ENCODE measurements at places on chromosomes 5 and 9. TPM values are rescaled to one million over a fixed set of nuclear protein-coding genes. Genes with fewer than 3 reads are reported as not detected.

- H3K27ac ChIP-seq: no peak overlapping the region
- peaks cover 7% of the 10 kb centered on the region for H3K27me3 ChIP-seq
- DNase-seq: no peak
- H3K36me3 ChIP-seq: no peaks in the 10 kb centered on the region
Observed at GRCh38 chr9:93244510-93245436, 60.8 kb downstream of the WNK2 start.

- H3K4me3 ChIP-seq: no peak overlapping the region
- DNase-seq: no peak
- no peaks in the 10 kb centered on the region for H3K4me1 ChIP-seq
- no peak overlapping the region for H3K27ac ChIP-seq
Observed at GRCh38 chr9:76741524-76741923, 22.7 kb upstream of the PCA3 start.

DNA sequence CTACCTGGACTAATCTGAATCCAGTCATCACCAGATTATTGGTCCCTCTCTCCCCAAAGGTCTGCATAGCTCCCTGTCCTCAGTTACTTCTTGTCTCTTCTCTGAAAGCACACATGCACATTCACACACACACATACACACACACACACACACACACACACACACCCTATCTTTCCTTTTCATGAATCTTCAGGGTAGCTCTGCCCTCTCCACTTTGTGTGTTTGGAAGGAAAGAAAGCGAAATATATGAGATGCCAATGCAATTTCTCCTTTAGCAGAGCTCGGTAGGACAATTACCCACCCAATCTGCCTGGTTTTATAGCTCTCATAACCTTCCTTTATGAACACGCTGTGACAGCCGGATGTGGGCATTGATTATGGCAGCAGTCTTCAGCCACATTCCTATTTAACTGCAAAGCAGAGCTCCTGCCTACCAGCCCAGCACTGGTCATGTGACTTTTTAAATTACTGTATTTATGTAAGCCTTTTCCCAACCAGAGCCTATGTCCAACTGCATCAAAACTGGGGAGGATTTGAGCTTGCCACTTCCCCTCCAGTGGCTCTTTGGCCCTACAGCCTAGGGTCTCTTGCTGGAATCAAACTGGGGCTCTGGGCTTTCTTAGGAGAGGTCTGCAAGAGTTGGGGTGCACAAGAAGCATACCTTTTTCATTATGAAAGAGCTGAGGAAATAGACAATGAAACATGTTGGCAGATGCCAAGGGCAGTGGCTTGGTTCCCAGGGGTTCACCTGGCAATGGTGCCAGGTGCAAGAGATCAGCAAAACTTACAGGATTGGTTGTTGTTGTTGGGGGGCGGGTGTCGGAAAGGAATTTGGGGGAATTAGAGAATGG, 20.8 kb upstream of the MATR3 start:
- H3K36me3 ChIP-seq: no peaks in the 10 kb centered on the region
- DNase-seq: no peak
- no peaks in the 10 kb centered on the region for H3K27me3 ChIP-seq
- H3K4me3 ChIP-seq: peak overlapping the region; percentile 74
- H3K27ac ChIP-seq: peak overlapping the region; percentile 81

DNA sequence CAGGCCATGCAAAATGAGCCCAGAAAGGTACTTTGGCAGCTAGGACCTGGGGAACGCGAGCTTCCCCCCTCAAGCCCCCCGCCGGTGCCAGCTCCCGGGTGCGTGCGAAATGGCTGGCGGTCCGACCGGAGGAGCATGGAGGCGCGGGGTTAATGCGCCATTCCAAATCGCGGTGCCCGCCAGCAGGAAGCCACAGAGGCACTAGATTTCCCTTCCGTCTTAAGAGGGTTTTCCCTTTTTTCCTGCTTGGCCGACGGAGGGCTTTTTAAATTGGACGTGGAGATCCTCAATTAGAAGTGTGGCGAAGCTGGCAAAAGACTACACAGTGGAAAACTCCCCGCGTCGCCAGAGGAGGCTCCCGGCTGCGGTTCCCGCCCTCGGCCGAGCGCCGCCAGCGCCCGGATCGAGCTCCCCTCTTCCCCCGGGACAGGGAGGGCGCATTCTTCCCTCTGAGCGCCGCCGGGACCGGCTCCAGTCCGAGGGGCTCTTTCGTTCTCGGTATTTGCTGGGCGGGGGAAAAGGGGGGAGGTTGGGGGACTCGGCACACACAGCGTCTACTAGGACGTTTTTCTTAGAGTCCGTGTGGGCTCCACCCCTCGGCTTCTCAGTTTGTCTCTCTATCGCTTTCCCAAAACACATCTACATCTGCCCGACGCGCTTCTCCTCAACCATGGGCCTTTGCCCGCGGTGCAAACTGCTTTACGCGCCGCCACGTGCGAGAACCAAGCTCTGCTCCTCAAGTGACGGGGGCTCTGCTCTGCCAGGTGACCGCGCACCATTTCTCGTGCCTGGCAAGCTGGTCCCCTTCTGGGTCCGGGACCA, 3.0 kb downstream of the GDNF start:
- peaks cover 48% of the 10 kb centered on the region for H3K4me1 ChIP-seq
- H3K36me3 ChIP-seq: peaks cover 3% of the 10 kb centered on the region
- peaks cover 66% of the 10 kb centered on the region for H3K27me3 ChIP-seq

DNA sequence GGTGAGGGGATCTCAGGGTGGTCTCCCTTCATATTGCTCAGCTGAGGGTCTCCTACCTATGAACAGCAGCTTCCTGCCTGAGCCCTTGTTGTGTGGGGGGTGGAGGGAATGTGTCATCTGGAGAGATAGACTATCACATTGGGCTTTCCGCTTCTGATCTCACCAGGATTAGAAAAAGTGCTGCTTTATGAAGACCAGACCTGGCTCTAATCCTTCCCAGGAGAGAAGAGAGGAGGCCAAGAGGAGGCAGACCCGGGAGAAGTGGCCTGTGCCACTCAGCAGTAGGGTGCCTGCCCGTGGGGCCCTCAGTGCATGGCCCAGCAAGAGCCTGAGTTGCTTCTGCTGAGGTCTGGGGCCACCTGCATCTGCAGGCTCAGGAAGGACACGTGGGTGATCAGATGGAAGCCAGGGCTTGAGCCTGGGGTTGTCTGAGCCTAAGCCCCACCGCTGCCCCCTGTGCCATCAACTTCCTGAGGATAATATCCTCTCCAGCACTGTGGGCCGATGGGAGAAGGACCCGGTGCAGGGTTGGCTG, 22.1 kb upstream of the COL5A1 start:
- no peak overlapping the region for H3K27ac ChIP-seq
- H3K27me3 ChIP-seq: no peaks in the 10 kb centered on the region
- DNase-seq: no peak
- H3K4me1 ChIP-seq: peaks cover 64% of the 10 kb centered on the region

GRCh38 chr5:38285226-38285625, 26.9 kb downstream of the EGFLAM start:
- DNase-seq: no peak
- H3K36me3 ChIP-seq: no peaks in the 10 kb centered on the region
- no peaks in the 10 kb centered on the region for H3K27me3 ChIP-seq
- H3K4me3 ChIP-seq: no peak overlapping the region
- no peak overlapping the region for H3K27ac ChIP-seq

GRCh38 chr9:108049026-108049607, 559.5 kb upstream of the KLF4 start:
- peaks cover 54% of the 10 kb centered on the region for H3K4me1 ChIP-seq
- no peaks in the 10 kb centered on the region for H3K36me3 ChIP-seq
- no peak overlapping the region for H3K4me3 ChIP-seq

- no peak for DNase-seq
- H3K27ac ChIP-seq: no peak overlapping the region
- H3K27me3 ChIP-seq: no peaks in the 10 kb centered on the region
Observed at GRCh38 chr5:45672271-45672670, 23.9 kb downstream of the HCN1 start.

GRCh38 chr5:171773106-171773505, 12.5 kb upstream of the SMIM23 start:
- no peaks in the 10 kb centered on the region for H3K4me1 ChIP-seq
- H3K27me3 ChIP-seq: peaks cover 6% of the 10 kb centered on the region
- H3K27ac ChIP-seq: no peak overlapping the region
- H3K36me3 ChIP-seq: peaks cover 1% of the 10 kb centered on the region
- DNase-seq: no peak

- H3K36me3 ChIP-seq: peaks cover 3% of the 10 kb centered on the region
- peak overlapping the region; percentile 47 for H3K27ac ChIP-seq
- DNase-seq: no peak
- no peaks in the 10 kb centered on the region for H3K27me3 ChIP-seq
- H3K4me3 ChIP-seq: no peak overlapping the region
Observed at GRCh38 chr5:172840432-172841154, 6.5 kb downstream of the ERGIC1 start.

DNA sequence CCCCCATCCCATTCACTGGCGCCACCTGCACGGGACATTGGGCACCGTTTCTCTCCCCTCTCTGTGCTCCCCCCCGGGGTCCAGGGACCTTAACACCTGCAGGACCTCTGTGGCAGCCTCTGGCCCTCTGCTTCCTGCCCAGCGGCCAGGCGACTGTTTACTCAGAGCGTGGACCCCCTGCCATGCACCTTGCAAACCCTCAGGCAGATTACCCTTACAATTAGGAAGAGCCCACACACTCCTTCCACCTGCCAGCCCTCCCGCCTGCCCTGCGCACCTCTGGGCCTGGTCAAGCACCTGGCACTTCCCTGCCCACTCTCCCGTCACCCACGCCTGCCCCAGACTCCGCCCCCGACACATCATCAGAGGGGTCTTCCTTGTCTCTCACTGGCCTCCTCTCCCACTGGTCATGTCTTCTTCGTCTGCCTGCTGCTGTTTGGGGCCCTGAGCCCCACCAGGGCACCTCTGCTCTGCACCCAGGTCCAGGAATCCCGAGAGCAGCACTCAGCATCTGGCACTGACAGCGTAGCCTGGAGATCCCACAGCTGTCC, 281.3 kb upstream of the IRX4 start:
- no peak overlapping the region for H3K4me3 ChIP-seq
- H3K27me3 ChIP-seq: peaks cover 21% of the 10 kb centered on the region
- no peaks in the 10 kb centered on the region for H3K36me3 ChIP-seq
- no peak for DNase-seq

- no peaks in the 10 kb centered on the region for H3K27me3 ChIP-seq
- H3K36me3 ChIP-seq: peaks cover 18% of the 10 kb centered on the region
- no peak overlapping the region for H3K27ac ChIP-seq
- H3K4me1 ChIP-seq: peaks cover 12% of the 10 kb centered on the region
- no peak for DNase-seq
- no peak overlapping the region for H3K4me3 ChIP-seq
Observed at GRCh38 chr5:16726538-16726946, 109.7 kb upstream of the RETREG1 start.

GRCh38 chr9:129542741-129543140, 78.2 kb downstream of the C9orf50 start:
- no peak overlapping the region for H3K27ac ChIP-seq
- no peak overlapping the region for H3K4me3 ChIP-seq
- peaks cover 2% of the 10 kb centered on the region for H3K36me3 ChIP-seq
- H3K4me1 ChIP-seq: peaks cover 7% of the 10 kb centered on the region

- peaks cover 4% of the 10 kb centered on the region for H3K36me3 ChIP-seq
- no peaks in the 10 kb centered on the region for H3K27me3 ChIP-seq
- no peaks in the 10 kb centered on the region for H3K4me1 ChIP-seq
- no peak for DNase-seq
- H3K27ac ChIP-seq: no peak overlapping the region
Observed at GRCh38 chr9:88551546-88552137, 16.7 kb downstream of the NXNL2 start.

DNA sequence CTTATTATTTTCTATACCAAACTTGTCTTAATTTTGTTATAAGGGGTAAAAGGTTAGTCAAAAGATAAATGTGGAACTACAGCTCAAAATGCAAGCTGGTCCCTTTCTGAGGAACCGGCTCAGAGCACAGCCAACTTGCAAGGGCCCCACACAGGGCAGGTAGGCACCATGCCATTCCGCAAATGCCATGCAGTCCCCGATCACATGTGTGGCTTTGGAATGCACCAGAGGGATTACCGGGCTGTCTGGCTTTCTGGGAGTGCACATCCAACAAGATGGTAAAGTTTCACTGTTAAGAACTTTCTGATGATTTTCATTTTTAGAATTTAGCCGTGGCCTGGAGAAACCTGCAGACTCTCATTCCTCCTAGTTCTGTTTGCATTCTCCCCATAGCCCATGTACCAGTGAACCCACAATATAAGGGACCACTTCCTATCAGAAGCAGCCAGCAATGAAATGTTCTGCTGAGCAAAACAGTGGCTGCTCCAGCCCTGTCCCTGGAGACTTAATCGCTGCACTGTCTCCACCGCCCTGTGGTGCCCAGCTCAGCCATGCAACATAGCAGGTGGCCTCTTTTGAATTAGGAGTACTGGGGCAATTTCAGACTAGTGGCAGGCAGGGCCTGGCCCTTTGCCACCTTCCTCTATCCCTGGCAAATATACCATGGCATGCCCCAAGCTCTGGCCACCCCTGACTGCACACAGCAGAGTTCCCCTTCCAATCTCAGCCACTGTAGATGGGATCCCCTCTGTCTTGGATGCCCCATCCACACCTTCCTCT, 11.4 kb downstream of the SHB start:
- H3K36me3 ChIP-seq: no peaks in the 10 kb centered on the region
- no peak for DNase-seq
- H3K27me3 ChIP-seq: no peaks in the 10 kb centered on the region
- H3K4me1 ChIP-seq: peaks cover 52% of the 10 kb centered on the region
- H3K4me3 ChIP-seq: no peak overlapping the region

- peaks cover 40% of the 10 kb centered on the region for H3K4me1 ChIP-seq
- H3K36me3 ChIP-seq: no peaks in the 10 kb centered on the region
- H3K27me3 ChIP-seq: no peaks in the 10 kb centered on the region
- no peak for DNase-seq
- peak overlapping the region; percentile 94 for H3K27ac ChIP-seq
- H3K4me3 ChIP-seq: no peak overlapping the region
Observed at GRCh38 chr5:57817001-57817453, 334.4 kb upstream of the ACTBL2 start.

DNA sequence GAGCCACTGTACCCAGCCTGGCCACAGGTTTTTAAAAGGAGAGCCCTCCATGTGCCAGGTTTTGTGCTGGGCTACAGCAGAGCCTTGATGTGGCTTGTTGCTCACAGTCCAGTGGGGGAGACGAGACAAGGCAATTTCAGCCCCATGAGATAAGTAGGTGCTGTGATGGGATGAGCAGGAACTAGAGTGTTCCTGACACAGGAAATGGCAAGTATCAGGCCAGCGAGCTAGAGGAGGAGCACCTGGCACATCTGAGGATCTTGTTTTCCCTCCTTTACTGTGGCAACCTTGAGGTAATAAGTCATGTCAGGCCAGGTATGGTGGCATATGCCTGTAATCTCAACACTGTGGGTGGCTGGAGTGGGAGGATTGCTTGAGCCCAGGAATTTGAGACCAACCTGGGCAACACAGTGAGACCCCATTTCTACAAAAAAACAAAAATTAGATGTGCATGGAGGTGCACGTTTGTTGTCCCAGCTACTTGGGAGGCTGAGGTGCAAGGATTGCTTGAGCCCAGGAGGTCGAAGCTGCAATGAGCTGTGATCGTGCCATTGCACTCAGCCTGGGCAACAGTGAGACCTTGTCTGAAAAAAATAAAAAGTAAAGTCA, 3.8 kb upstream of the ZDHHC12 start:
- H3K27ac ChIP-seq: no peak overlapping the region
- peaks cover 20% of the 10 kb centered on the region for H3K4me1 ChIP-seq
- H3K27me3 ChIP-seq: no peaks in the 10 kb centered on the region
- H3K36me3 ChIP-seq: no peaks in the 10 kb centered on the region

- H3K27me3 ChIP-seq: no peaks in the 10 kb centered on the region
- peaks cover 92% of the 10 kb centered on the region for H3K4me1 ChIP-seq
- DNase-seq: no peak
- peaks cover 2% of the 10 kb centered on the region for H3K36me3 ChIP-seq
Observed at GRCh38 chr5:150637245-150638052, 3.0 kb upstream of the SYNPO start.

LCN1 gene
- 0.60 TPM for total RNA-seq

SLC36A3 gene
- not detected for total RNA-seq

REEP2 gene
- 30.2 TPM for total RNA-seq

ADGRV1 gene
- total RNA-seq: 1.5 TPM

All from chondrocyte (in vitro differentiated cells).